ENCODE measurements at places on chromosomes 13 and 19.

- DNase-seq = peak; percentile 44
Measured at GRCh38 chr13:28324181-28324789, 170.6 kb downstream of the FLT1 start.

GRCh38 chr13:91295712-91296410 is 51.6 kb upstream of the MIR17HG start:
- DNase-seq = no peak

DNA sequence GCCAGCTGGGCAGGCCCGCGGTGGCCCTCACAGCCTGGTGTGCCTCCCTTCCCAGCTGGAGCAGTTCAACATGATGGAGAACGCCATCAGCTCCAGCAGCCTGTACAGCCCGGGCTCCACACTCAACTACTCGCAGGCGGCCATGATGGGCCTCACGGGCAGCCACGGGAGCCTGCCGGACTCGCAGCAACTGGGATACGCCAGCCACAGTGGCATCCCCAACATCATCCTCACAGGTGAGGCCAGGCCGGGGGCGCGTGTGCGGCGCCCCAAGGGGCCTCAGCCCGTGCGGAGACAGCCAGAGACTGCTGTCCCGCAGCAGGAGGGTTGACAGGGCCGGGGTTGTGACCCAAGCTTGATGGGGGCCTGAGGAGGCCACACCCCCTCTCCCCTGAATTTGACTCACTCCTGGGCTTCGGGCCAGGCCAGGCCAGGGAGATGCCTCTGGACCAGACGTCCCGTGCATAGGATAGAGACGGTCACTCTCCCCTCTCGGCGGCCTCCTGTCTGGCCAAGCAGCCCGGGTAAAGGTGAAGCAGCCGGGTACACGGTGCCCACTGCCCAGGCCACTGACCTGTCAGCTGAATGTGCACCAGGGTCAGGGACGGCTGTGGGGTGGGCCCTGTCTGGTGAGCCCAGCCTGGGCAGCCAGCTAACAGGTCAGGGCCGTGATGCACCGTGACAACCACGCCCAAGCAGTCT is 15.4 kb downstream of the COMP start:
- DNase-seq = peak; percentile 33

DNA sequence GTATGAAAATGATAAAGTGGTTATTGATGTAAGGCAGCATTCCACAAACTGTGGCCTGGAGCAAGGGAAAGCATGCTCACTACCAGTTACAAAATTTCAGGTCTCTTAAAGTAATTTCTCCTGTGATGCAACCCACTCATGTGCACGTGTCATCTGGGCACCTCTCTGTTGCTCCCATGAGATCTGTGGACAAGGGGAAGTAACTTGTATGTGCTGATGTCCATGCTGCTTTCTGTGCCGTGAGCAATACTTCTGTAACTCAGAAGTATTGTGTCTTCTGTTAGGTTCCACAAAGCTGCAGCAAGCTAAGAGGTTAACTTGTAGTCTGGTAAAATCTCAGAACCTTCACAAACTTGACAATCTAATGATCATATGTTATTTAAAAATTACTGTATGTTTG is 930.0 kb upstream of the SLITRK6 start:
- DNase-seq = no peak

GRCh38 chr13:85853161-85853894 is 54.1 kb upstream of the SLITRK6 start:
- no peak for DNase-seq

- DNase-seq = no peak
Measured at GRCh38 chr13:26382835-26383234, 128.9 kb downstream of the CDK8 start.

DNA sequence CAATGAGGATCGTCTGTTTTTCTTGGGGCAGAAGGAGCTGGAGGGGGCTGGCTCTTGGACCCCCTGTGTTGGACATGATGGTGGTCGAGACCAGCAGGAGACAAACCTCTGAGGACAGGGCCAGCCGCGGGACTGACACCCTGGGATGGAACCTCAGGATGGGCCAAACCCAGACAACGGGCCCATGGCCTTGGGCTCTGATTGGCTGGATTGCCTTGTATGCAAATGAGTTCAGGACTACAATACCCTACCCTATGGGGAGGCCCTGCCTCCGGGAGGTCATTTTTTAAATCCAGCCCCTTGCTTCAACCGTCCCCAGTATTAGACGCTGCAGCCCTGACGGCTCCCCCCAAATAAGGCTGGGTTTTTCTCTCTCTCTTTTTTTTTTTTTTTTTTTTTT is 22.0 kb downstream of the SLC5A5 start:
- no peak for DNase-seq

GRCh38 chr19:30369833-30370232 is 2.4 kb upstream of the ZNF536 start:
- no peak for DNase-seq

- no peak for DNase-seq
Measured at GRCh38 chr19:42111811-42112210, 20.4 kb downstream of the POU2F2 start.

DNA sequence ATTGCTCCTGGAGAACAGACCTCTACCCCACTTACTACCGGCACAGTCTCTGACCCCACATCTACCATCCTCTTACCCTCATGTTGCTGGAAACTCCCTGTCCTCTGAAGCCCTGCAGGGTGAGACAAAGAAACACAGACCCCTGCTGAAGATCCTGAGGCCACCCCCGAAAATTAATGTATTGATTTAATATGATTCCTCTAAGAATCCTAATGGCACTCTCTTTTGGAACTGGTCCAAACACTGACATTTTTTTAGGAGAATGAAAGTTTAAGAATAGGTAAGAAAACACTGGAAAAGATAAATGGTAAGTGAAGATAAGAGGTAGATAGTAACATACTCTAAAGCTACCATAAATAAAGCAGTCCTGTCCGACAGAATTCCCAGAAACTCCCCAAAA is 5.3 kb downstream of the DMKN start:
- DNase-seq = no peak

DNA sequence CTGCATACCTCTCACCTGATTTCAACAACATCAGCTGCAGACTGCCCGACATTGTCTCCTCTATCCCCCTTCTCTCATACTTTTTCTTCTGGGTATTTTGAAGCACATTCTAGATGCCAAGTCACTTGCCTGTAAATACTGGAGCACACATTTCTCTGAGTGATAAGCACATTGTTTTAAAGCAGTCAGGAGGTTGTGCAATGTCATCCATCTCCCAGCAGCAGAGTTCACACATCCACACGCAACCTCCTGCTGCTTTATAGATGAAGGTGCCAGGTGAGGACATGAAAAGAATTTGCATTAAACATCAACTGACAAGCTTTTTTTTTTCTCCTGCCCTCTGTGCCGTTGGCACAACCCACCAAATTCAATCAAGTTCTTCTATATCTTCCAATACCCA is 5.5 kb downstream of the UPK1A start:
- no peak for DNase-seq

DNA sequence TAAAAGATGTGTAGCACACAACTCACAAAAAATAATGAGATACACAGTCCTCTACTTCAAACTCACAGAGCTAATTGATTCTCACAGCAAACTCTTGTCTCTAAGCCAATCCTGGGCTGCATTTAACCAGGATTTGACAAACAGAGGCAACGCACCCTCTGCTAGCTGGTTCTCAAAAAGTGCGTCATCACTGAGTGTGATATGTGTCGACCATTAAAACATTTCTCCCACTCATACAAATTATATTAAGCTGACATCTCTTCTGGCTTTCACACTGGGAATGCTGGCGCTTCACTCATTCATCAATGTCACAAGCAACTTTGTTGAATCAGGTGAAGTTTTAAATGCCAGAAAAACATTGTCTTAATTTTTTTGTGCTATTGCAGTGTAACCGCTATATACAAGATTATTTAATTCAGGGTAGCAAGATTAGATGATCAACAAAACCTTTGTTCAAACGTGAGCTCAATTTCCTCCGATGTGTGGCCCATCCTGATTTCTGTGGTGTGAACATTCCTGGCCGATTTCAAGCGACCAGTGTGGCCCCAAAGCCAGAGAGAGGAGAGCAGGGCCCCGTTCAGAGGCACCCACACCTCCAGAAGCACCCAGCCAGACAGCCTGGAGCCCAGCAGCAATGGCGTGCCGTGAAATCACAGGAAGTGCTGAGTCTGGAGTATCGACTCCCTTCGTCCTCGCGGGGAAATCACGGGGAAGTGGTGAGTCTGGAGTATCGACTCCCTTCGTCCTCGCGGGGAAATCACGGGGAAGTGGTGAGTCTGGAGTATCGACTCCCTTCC is 49.4 kb downstream of the RASA3 start:
- no peak for DNase-seq

GRCh38 chr19:35587321-35587720 is 1.3 kb downstream of the PMIS2 start:
- DNase-seq = no peak

DNA sequence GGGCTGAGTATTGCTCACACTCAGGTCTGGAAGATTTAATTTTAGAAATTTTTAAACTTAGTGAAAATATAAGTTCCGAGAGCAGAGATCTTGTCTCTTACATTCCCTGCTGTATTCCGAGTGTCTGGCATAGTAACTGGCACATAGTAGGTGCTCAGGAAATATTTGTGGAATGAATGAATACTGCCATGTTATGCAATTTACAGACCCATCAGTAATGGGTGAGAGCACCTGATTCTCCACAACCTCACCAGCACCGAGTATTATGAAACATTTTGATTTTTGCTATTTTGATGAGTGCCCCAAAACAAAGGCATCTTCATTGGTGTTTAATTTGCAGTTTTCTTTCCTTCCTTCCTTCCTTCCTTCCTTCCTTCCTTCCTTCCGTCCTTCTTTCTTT is 15.8 kb upstream of the CLASRP start:
- no peak for DNase-seq

DNA sequence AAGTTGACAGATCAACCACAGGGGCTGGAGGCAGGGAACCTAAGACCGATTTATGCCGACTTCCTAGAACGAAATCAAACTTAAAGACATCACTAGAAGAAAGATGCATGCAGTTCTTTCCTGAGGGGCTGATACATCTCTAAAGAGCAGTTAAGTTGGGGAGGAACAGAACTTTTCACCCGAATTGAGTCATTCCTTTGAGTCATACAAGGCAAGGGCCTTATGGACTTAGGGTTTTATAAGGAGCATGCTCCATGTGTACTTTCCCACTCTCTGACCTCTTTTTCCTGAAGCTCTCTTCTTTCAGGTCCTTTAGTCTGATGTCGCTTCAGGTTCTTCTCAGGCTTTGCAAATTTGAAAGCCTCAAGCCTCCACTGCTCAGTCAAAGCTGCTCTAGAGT is 7.9 kb upstream of the FBXL3 start:
- DNase-seq = no peak

GRCh38 chr19:40144947-40145748 is 46.1 kb upstream of the MAP3K10 start:
- DNase-seq = no peak

DNA sequence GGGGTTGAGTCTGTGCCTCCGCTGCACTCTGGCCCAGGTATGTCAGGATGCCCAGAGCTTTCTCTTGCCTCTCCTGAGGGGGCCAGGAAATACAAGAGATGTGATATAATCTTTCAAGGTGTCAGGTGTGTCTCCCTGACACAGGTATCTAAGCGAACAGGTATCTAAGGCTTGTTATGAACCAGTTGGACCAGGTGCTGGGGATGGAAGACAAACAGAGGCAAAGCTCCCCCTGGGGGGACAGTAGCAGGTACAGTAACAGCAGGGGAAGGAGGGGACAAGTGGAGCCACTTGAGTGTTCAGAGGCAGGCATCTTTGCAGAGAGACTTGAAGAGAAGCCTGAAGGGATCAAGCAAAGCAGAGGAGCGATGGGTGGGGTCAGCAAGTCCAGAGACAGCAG is 2.6 kb downstream of the LENG1 start:
- no peak for DNase-seq

GRCh38 chr19:17993076-17993813 is 14.7 kb upstream of the ARRDC2 start:
- DNase-seq = no peak

DNA sequence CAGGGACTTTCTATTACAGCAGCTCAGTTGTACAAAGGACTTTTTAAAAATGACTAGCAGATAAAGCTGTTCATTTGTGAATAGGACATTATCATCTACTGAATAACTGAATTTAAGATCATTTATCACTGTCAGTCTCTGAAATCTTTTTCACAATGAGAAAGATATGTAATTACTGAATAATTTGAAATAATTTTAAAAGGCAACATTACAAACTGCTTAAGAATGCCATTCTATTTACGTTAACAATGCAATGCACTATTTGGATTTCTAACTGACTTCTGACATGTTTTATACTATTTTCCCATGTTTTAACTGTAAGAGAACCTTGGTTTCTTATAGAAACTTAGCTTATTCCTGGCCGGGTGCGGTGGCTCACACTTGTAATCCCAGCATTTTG is 2033.0 kb upstream of the PCDH20 start:
- no peak for DNase-seq

GRCh38 chr13:28037399-28037798 is 48.9 kb upstream of the URAD start:
- no peak for DNase-seq

DNA sequence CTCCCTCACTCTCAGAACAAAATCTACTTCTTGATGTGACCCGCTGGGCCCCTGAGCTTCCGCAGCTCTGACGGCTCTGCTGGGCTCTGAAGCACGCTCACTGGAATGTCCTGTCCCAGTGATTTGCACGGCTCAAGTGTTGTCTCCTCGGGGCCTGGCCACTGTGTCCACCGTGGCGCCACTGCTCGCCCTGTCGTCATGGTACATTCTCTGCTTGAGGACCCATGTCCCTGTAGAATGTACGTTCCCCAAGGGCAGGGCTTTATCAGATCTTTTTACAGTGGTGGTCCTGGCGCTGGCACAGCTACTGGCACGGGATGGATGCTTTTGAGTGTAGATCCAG is 12.1 kb downstream of the KLHL26 start:
- peak; percentile 42 for DNase-seq

- DNase-seq = no peak
Measured at GRCh38 chr19:32448026-32448425, 42.5 kb downstream of the DPY19L3 start.

GRCh38 chr13:75197803-75198202 is 284.2 kb downstream of the TBC1D4 start:
- DNase-seq = no peak

- no peak for DNase-seq
Measured at GRCh38 chr19:18046059-18046718, 38.2 kb downstream of the ARRDC2 start.

- DNase-seq = peak; percentile 60
Measured at GRCh38 chr13:40665126-40666044, 1.1 kb downstream of the FOXO1 start.

DNA sequence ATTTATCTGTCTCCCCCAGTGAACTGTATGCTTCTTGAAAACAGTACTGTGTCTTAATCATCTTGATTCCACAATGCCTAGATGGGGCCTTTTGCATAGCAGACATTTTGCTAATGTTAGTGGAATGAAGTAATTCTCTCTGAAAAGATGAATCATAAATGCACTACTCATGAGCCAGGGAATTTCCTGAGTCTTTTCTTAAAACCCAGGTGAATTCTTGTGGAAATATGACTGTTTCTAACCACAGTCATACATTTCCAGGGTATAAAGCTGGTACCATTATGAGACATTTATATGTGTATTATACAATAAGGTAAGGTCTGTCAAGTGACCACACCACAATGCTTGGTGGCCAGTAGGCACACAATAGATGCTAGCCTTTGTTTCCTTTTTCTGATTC is 5.5 kb upstream of the KCTD4 start:
- DNase-seq = no peak

- DNase-seq = no peak
Measured at GRCh38 chr19:35558400-35559280, 4.8 kb downstream of the ATP4A start.

- no peak for DNase-seq
Measured at GRCh38 chr13:54536112-54536511, 1507.5 kb downstream of the OLFM4 start.

Measured in femur (tissue), 1 donor.